ENCODE measurements at places on chromosomes 16 and 17. TPM values are rescaled to one million over a fixed set of nuclear protein-coding genes. Genes with fewer than 3 reads are reported as not detected.

The CA4 gene
- total RNA-seq, result not detected

The CES1 gene
- total RNA-seq, result 0.58 TPM

The DPEP2 gene
- not detected for total RNA-seq

The PDE6G gene
- total RNA-seq, result 3.2 TPM

The CSH1 gene
- not detected for total RNA-seq

The ABHD15 gene
- total RNA-seq, result 10.1 TPM

The PLXDC1 gene
- total RNA-seq, result not detected

Measured in myometrial cell (primary cell).